ENCODE measurements at places on chromosomes 16 and 17.
A peak's percentile ranks its signal among the peaks of the same experiment; 100 is the strongest.

DNA sequence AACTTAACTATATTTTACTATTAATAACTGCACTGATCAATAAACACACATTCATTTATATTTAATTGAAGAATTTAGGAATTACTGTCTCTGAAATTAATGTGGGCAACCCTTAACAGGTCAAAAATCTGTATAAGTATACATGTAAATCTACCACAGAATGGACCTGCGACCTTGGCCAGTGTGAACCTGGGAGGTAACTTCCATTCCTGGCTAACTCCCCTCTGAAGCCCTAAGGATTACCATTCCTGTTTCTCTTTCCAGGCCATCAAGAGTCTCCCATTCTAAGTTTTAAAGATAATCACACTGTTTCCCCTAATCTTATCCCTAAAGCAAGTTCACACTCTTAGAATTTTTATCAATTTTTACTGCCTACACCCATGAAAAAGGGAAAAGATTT is 58.1 kb downstream of the SMURF2 start:
- no peak for DNase-seq

DNA sequence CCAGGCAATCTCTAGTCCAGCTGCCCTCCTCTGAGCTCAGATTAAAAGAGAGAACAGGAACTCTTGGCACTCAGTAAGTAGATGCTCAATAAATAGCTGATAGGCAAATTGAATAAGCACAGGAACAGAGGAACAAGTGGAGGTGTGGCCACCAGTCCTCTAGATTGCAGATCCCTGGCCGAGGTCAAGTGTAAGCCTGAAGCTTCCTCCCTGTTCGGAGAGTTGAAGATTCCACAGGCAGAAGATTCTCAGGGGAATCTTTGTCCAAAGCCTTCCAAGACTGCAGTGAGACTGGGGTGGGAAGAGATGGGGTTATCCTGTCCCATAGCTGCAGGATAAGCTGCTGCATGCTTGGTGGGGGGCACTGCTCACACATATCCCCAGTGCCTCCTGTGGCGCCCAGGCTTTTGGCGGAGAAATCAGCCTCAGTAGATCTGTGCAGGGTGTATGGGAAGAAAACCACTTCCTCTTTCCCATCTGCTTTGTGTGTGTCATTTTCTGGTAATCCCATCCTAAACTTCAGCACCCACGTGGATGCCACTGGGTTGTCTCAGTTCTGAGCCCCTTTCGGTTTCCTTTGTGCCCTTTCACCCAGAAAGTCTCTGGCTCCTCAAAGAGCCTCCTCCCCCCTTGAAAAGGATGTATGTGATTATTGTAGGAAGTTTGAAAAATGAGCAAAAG is 12.1 kb downstream of the CD300A start:
- peak; percentile 93 for DNase-seq

GRCh38 chr17:47840001-47840741 is 902 bp downstream of the SCRN2 start:
- no peak for DNase-seq

DNA sequence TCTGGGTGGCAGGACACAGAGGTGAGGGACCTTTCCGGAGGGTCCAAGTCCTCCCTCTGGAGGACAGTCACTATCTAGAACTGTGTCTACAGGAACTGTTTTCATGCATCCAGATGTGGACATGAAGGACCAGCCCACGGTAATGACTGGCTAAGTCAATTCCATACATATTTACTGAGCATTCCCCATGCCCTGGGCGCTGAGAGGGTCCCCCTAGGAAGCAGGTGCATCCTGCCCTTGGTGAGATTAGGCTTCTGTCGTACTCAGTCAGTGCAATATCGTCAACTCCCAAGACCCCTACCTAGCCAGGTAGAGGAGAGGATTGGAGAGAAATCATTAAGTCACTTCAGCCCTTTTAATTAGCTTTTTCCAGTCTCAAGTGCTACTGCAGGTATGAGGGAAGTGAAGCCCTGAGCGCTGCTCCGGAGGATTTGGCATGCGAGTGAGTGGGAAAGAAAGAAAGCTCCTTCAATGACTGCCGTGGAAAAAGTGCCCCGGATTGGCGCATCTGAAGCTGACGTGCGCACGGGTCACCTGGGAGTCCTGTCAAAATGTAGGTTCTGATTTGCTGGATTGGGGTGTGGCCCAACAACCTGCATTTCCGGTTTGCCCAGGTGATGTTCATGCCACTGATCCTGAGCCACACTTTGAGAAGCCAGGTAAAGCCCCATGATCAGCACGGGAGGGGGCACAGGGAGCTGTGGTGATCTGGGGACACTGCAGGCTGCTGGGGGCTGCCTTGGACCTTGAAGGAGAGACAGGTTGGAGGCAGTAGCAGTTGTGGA is 367.4 kb upstream of the TNRC6C start:
- no peak for DNase-seq

DNA sequence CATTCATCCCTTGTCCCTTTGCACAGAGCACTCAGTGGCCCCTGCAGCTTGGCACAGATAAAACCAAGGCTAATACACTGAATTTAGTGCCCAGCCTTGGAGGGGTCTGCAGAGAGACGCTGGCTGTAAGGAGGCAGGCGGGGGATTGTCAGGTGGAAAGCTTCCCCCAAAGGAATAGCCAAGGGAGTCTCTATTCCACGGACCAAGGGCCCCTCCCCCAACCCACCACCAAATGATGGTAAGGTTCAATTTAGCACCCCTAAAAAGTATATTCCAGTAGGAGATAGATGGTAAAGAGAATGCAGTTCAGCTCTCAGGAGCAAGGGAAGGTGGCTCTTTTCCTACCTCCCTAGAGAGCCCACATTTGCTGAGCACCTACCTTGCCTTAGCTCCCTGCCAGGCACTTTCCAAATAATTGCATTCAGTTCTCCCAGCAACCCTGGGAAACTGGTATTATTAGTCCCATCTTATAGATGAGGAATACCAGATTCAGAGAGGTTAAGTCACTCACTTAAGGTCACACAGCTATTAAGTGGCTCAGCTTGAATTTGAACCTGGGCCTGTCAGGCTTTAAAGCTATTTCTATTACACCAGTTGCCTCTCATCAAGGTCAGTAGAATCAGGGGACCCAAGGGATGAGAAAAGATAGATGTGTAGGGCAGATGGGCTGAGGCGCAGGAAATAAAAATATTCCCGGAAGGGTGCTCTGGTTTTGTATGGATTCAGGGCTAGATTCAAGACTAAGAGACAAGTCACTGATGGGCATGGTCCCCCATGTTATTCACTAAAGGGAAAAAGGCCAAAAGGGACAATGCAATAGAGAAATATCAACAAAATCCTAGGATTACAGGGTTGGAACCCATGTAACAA is 20.0 kb upstream of the ZFHX3 start:
- DNase-seq, result no peak

DNA sequence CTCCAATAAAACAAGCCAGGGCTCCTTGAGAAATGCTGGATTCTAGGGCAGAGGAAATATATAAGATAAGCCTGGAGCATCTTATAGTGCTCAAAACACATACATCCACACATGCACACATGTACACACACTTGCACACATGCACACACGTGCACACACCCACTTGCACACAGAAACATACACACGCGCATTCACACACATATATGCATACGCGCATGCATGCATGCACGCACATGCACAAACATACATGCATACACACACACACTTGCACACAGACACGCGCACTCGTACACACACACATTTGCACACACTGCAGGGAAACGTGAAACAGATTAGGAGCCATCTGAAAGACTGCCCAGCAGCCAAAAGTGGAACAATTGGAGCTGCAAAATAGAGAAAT is 8.0 kb upstream of the ENPP7 start:
- no peak for DNase-seq

GRCh38 chr16:14405611-14406537 is 224.2 kb downstream of the PARN start:
- no peak for DNase-seq

GRCh38 chr16:87701505-87701921 is 64.3 kb downstream of the KLHDC4 start:
- no peak for DNase-seq

DNA sequence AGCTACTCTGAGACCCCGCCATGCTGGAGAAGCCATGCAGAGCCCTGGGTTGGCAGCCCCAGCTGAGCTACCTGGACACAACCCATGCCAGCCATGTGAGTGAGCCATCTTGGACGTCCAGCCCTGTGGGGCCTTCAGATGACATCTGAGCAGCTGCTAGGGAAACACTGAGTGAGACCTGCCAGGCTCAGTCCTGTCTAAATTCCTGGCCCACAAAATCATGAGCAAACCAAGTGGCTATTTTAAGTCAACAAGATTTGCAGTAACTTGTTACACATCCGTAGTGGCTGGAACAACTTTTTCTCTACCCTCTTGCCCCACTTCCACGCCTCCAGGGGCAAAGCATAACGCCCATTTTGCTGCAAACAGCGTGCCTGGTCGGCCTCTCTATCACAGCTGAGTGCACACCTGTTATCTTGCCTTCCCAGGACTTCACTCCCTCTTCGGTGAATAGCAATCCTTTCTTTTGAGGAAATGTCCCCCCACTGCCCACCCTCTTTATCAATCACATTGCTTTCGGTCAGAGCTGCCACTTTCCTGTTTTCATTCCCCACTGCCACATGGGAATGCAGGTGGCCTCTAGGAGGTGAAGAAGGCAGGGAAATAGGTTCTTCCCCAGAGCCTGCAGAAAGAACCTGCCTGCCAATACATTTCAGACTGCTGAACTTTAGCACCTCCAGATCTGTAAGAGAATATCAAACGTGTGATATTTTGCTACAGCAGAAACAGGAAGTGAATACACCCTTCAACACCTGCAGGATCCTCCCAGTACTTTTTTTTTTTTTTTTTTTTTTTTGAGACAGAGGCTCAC is 7.4 kb upstream of the SCIMP start:
- DNase-seq, result no peak

DNA sequence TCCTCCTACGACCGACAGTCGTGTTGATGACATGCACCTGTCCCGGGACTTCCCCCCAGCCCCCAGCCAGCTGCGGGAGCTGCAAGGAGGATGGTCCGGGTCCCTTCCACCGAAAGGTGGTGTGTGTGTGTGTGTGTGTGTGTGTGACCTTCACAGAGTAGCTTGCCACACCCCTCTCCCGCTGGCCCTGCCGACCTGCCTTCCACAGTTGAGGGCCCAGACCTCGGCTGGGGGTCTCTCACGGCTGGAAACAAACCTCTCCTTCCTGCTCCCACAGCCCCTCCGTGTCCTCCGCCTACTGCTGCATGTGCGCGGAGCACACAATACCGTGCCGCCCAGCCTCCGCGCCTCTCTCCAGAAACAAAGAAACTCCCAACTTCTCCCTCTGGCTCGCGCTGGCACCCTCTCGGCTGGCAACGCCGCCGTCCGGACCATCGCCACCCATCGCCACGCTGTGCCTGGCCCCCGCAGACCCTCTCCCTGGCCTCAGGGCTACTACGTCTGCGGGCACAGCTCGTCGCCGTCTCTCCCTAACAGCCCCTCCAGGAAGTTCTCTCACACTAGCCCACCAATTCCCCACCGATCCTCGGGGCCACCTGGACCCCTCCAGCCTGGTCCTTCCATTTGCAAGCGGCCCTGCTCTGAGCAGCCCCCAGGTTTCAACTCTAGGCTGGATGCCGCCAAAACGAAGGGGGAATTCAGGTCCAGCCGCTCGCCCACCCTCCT is 81.2 kb downstream of the TIMM22 start:
- no peak for DNase-seq

DNA sequence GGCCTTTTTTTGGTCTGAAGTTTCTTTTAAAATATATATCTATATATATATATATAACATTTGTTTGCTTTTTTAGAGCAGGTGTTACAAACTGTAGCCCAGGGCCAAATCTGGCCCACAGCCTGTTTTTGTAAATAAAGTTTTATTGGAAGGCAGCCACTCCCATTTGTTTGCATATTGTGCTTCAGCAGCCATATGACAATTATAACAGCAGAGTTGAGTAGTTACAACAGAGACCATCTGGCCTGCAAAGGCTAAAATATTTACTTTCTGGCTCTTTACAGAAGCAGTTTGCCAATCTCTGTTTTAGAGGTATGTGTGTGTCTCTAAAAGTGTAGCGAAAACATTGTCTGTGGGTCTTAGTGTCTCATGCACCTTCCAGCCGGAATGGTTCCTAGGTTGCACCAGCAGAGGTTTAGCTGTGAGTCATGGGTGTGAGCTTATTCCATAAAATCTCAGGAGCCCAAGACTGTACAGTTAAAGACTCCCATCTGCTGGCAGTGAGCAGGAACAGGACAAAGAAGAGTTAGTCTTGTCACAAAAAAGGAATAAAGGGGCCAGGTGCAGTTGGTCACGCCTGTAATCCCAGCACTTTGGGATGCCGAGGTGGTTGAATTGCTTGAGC is 23.8 kb downstream of the LCMT1 start:
- DNase-seq, result no peak

- DNase-seq, result no peak
These were observed 21.8 kb upstream of the ZKSCAN2 start for GRCh38 chr16:25279491-25279890.

DNA sequence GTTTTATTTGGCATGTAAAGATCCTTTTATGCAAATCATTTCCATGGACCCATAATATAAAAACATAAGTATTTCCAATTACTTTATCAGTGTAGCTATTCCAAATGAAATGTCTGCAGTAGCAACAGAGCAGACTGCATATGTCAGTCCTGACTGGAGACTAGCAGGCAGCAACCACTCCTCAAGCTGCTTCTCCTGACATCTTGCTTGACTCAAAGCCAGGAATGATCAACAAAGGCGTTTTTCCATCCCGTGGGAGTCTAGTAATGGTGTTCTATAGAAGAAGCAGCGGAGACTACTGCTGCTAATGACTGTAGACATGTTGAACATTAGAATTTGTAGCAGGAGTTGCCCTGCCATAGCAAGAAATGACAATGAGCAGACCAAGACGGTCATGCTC is 73.2 kb upstream of the AKTIP start:
- no peak for DNase-seq

DNA sequence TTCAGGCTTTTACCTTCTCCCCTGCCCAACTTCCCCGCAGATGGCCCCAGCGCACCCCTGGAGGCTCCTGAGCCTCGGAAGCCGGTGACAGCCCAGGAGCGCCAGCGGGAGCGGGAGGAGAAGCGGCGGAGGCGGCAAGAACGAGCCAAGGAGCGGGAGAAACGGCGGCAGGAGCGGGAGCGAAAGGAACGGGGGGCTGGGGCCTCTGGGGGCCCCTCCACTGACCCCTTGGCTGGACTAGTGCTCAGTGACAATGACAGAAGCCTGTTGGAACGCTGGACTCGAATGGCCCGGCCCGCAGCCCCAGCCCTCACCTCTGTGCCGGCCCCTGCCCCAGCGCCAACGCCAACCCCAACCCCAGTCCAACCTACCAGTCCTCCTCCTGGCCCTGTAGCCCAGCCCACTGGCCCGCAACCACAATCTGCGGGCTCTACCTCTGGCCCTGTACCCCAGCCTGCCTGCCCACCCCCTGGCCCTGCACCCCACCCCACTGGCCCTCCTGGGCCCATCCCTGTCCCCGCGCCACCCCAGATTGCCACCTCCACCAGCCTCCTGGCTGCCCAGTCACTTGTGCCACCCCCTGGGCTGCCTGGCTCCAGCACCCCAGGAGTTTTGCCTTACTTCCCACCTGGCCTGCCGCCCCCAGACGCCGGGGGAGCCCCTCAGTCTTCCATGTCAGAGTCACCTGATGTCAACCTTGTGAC is 3.6 kb downstream of the MAPK7 start:
- DNase-seq, result no peak
